ENCODE measurements at places on chromosomes 12 and 14.

- peaks cover 15% of the 10 kb centered on the region for H3K4me1 ChIP-seq
- no peaks in the 10 kb centered on the region for H3K27me3 ChIP-seq
- no peak overlapping the region for H3K4me3 ChIP-seq
- DNase-seq: no peak
- H3K36me3 ChIP-seq: no peaks in the 10 kb centered on the region
Measured at GRCh38 chr12:123126294-123127181, 24.4 kb downstream of the PITPNM2 start.

DNA sequence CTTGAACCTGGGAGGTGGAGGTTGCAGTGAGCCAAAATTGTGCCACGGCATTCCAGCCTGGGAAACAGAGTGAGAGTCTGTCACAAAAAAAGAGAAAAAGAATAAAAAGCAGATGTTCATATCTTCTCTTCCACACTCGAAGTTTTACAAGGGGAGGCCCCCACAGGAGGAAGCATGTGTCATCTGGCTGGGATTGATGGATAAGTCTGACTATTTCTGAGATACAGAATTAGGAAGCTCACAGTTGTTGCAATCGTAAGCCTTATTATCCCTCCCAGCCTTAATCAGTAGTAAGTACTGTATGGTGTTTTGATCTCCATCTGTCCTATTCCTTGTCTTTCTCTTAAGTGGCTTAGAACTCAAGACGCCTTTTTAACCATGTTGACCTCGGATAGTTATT, 31.9 kb upstream of the RASSF8 start:
- no peaks in the 10 kb centered on the region for H3K36me3 ChIP-seq
- no peak overlapping the region for H3K4me3 ChIP-seq
- no peak overlapping the region for H3K27ac ChIP-seq
- no peak for DNase-seq

- H3K36me3 ChIP-seq: no peaks in the 10 kb centered on the region
- peak overlapping the region; percentile 69 for H3K27ac ChIP-seq
- peaks cover 45% of the 10 kb centered on the region for H3K4me1 ChIP-seq
- no peak for DNase-seq
- no peaks in the 10 kb centered on the region for H3K27me3 ChIP-seq
- H3K4me3 ChIP-seq: peak overlapping the region; percentile 68
Measured at GRCh38 chr12:11812586-11813437, 163.3 kb downstream of the ETV6 start.

DNA sequence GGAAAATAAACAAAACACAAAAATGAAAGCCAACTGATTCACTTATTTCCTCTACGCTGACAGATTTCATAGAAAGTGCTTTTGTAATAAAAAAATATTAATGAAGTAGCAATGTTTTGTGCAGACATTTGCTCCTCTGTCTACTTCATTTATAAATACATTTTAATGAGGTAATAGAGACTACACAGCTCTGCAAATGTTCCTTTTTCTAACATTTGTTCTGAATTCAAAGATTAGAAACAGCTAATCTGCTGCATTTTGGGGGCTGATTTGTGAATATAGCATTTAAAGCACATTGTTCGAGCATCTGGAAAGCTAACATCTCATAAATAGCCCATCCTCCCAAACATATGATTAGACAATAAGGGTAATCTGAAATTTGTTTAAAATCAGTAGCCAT, 97.8 kb downstream of the PRKD1 start:
- H3K36me3 ChIP-seq: no peaks in the 10 kb centered on the region
- H3K4me3 ChIP-seq: no peak overlapping the region
- H3K27me3 ChIP-seq: no peaks in the 10 kb centered on the region
- no peak for DNase-seq
- no peak overlapping the region for H3K27ac ChIP-seq

DNA sequence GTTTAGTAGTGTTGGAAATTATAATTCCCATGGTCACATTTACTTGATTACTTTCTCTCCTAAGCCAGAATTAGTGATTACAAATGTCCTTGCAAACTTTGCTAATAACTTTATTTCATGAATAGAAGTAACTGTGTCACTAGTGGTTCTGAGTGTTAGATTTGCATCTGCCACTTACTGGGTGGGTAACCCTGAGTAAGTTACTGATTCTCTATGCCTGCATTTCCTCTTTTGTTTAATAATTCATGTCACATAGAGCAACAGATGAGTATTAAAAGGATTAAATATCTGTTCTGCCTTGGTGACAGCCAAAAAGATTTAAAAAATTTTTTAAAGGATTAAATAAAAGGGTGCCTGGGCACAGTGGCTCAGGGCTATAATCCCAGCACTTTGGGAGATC, 78.6 kb downstream of the BHLHE41 start:
- H3K4me3 ChIP-seq: no peak overlapping the region
- DNase-seq: no peak
- no peaks in the 10 kb centered on the region for H3K27me3 ChIP-seq

DNA sequence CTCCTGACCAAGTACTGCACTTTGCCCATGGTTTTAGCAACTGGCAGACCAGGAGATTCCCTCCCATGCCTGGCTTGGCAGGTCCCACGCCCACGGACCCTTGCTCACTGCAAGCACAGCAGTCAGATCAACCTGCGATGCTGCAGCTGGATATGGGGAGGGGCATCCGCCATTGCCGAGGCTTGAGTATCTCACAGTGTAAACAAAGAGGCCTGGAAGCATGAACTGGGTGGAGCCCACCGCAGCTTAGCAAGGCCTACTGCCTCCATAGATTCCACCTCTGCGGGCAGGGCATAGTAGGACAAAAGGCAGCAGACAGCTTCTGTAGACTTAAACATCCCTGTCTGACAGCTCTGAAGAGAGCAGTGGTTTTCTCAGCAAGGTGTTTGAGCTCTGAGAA, 479.8 kb downstream of the FUT8 start:
- no peaks in the 10 kb centered on the region for H3K36me3 ChIP-seq
- no peaks in the 10 kb centered on the region for H3K27me3 ChIP-seq
- H3K4me3 ChIP-seq: no peak overlapping the region
- DNase-seq: no peak

GRCh38 chr14:103191844-103192243, 68.6 kb downstream of the TNFAIP2 start:
- no peak for DNase-seq
- H3K4me1 ChIP-seq: peaks cover 6% of the 10 kb centered on the region
- H3K27ac ChIP-seq: no peak overlapping the region
- peaks cover 8% of the 10 kb centered on the region for H3K27me3 ChIP-seq
- H3K4me3 ChIP-seq: no peak overlapping the region

GRCh38 chr14:55297611-55298499, 26.6 kb downstream of the FBXO34 start:
- H3K4me3 ChIP-seq: no peak overlapping the region
- H3K4me1 ChIP-seq: peaks cover 17% of the 10 kb centered on the region

DNA sequence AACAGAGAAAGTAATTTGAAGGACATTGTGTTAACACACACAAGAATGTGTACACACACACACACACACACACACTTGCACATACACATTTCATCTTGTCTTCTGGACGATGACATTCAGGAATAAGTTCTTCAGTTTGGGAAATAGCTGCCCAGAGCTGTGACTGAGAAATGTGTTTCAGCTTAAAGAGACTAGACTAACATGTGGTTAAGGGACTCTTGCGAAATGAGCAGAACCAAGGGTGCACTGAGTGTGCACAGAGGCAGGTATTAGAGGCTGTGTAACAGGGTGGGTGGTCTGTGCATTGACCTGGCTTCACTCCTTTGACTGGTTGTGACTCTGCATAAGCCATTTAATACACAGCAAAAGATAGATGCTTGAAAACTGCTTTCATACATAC, 29.4 kb upstream of the KCNA5 start:
- DNase-seq: no peak
- no peaks in the 10 kb centered on the region for H3K27me3 ChIP-seq
- peaks cover 5% of the 10 kb centered on the region for H3K4me1 ChIP-seq

GRCh38 chr14:93395231-93395630, 35.5 kb upstream of the UNC79 start:
- no peaks in the 10 kb centered on the region for H3K27me3 ChIP-seq
- no peaks in the 10 kb centered on the region for H3K36me3 ChIP-seq
- no peaks in the 10 kb centered on the region for H3K4me1 ChIP-seq
- H3K4me3 ChIP-seq: no peak overlapping the region
- DNase-seq: no peak

- peaks cover 37% of the 10 kb centered on the region for H3K4me1 ChIP-seq
- no peaks in the 10 kb centered on the region for H3K36me3 ChIP-seq
- peak overlapping the region; percentile 61 for H3K27ac ChIP-seq
- no peak overlapping the region for H3K4me3 ChIP-seq
- no peaks in the 10 kb centered on the region for H3K27me3 ChIP-seq
Measured at GRCh38 chr14:76948213-76948947, 80.1 kb downstream of the IRF2BPL start.

DNA sequence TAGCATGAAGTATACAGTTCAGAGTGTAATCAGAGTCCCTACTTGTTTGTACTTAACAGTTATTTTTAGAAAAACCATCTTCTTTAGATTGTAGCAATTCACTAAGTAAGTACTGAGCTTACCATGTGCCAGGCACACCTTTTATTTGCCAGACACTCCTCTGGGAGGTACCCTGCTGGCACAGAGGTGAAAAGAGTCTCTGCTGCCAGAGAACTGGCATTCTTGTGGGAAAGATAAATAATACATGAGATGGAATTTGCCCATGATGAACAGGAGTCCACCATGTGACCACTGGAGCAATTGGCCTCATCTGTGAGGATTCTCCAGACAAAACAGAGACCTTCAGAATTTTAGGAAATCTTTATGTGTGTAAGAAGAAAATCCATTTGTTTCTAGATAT, 199.3 kb upstream of the SLC16A7 start:
- no peak overlapping the region for H3K4me3 ChIP-seq
- H3K36me3 ChIP-seq: no peaks in the 10 kb centered on the region
- no peaks in the 10 kb centered on the region for H3K27me3 ChIP-seq
- no peak for DNase-seq
- no peaks in the 10 kb centered on the region for H3K4me1 ChIP-seq

GRCh38 chr14:68479247-68479646, 313.6 kb downstream of the ZFP36L1 start:
- peaks cover 11% of the 10 kb centered on the region for H3K4me1 ChIP-seq
- no peak overlapping the region for H3K27ac ChIP-seq
- no peak for DNase-seq
- no peak overlapping the region for H3K4me3 ChIP-seq
- H3K36me3 ChIP-seq: no peaks in the 10 kb centered on the region

- H3K27ac ChIP-seq: peak overlapping the region; percentile 17
- H3K36me3 ChIP-seq: no peaks in the 10 kb centered on the region
- no peak overlapping the region for H3K4me3 ChIP-seq
Measured at GRCh38 chr14:65169351-65169750, 67.0 kb upstream of the MAX start.

DNA sequence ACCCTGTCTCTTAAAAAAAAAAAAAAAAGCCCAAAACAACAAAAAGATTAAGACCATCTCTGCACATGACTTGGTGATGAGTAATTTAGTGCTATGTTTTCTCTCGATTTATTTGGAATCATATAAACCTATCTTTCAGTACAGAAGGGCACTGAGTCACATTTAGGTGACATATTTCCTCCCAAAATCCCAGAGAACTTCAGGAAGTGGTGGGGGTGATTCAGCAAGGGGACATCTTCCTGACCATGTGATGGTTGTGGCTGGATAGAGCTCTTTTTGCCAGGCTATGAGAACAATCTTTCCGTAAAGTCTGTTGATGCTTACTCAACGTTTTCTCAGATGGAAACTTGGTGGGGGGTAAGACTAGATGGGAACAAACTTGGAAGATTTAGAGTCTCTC, 50.0 kb downstream of the PPFIBP1 start:
- H3K4me1 ChIP-seq: peaks cover 63% of the 10 kb centered on the region
- H3K27ac ChIP-seq: no peak overlapping the region
- DNase-seq: no peak
- no peak overlapping the region for H3K4me3 ChIP-seq

DNA sequence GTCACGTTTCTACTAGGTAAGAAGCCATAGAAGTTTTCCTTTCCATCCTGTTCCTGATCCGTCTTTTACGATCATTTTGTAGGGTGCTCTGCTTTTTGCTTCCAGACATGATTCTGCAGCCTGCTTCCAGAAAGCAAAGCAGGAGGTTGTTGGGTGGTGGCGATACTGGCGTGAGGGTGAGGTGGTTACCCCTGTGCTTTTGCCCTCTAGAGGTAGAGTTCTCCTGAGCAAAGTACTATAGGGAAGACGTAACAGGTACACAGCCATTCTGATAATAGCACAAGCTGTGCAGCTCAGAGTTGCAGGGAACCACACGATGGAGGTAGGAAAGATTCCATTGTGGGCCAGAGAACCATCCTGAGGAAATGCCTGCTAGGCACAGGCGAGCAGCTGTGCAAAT, 186.0 kb downstream of the PAH start:
- H3K4me3 ChIP-seq: no peak overlapping the region
- H3K27me3 ChIP-seq: no peaks in the 10 kb centered on the region
- H3K27ac ChIP-seq: no peak overlapping the region
- DNase-seq: no peak

DNA sequence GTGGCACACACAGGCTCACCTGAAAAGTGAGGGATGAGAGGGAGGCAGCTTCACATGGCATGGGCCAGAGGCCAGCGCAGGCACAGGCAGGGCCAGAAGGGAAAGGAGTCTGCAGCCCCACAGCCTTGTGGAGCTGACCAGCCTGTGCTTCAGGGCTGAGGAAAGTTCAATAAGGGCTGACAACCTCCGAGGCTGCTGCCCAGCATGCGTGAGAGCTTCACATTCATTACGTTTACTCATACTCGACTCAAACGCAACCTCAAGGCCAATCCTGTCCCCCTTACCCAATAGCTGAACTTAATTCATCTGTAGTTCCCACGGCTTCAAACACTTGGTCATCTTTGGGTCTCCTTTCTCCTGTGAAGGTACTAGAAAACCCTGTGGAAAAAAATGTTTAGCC, 4.8 kb downstream of the MMAB start:
- no peak for DNase-seq
- H3K27ac ChIP-seq: no peak overlapping the region
- H3K36me3 ChIP-seq: peaks cover 11% of the 10 kb centered on the region
- H3K27me3 ChIP-seq: no peaks in the 10 kb centered on the region

GRCh38 chr12:13592063-13592942, 389.1 kb downstream of the GRIN2B start:
- no peaks in the 10 kb centered on the region for H3K27me3 ChIP-seq
- no peaks in the 10 kb centered on the region for H3K36me3 ChIP-seq
- H3K4me1 ChIP-seq: no peaks in the 10 kb centered on the region
- DNase-seq: no peak
- no peak overlapping the region for H3K27ac ChIP-seq

DNA sequence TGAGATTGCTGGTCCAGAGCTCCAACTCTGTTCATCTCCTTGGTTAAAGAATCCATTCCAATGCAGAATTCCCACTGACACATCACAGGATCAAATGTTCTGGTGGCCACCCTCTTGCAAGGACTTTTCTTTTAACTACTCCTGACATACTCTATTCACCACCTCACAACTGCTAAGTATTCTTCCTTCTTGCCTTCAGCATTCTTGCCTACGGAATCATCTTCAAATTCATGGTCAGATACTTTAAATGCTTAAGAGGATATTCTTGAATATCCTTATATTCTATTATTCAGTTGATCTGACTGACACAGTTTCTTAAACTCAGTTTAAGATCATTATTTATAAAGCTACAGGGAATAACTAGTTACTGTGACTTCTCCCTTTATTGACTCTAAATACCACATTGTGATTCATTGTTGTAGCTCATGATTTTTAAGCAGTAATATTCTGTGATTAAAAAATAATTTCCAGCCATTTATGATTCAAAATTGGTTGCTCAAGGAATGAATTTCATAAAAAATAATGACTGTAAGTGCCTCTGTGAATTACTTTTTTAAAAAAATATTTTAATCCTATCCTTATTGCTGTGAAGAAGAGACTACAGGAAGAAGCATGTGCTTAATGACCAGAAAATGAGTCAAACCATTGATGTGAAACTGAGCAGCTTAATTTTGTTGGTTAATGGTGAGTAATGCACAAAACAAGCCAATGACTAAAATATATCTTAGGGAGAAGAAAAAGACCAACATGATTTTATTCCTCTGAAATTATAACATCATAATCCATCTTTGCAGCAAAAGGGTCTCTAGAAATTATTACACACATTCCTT, 207.1 kb downstream of the PIK3C2G start:
- no peaks in the 10 kb centered on the region for H3K36me3 ChIP-seq
- H3K4me1 ChIP-seq: no peaks in the 10 kb centered on the region
- H3K27ac ChIP-seq: no peak overlapping the region
- DNase-seq: no peak

All from thoracic aorta (tissue), 2 donors.